ENCODE measurements at places on chromosomes 4 and X. TPM values are rescaled to one million over a fixed set of nuclear protein-coding genes. Genes with fewer than 3 reads are reported as not detected.

NXF2B gene
- total RNA-seq: not detected

UGT2B17 gene
- not detected for total RNA-seq

PTPN13 gene
- 0.27 TPM for total RNA-seq

FHDC1 gene
- 0.10 TPM for total RNA-seq

VEGFD gene
- total RNA-seq: 0.07 TPM

TRPC3 gene
- total RNA-seq: 0.07 TPM

DMRTC1 gene
- total RNA-seq: not detected

MAGEB1 gene
- not detected for total RNA-seq

GAB3 gene
- 3.5 TPM for total RNA-seq

DNAAF6 gene
- total RNA-seq: not detected
